ENCODE measurements at places on chromosomes 7 and 10. TPM values are rescaled to one million over a fixed set of nuclear protein-coding genes. Genes with fewer than 3 reads are reported as not detected.

Gene TCERG1L
- total RNA-seq: not detected

Gene PON3
- 5.5 TPM for total RNA-seq

Gene CALML3
- not detected for total RNA-seq

Gene PLPP4
- total RNA-seq: not detected

Gene TUBB8
- not detected for total RNA-seq

Gene IRF5
- 9.6 TPM for total RNA-seq

Gene HPS1
- 75.4 TPM for total RNA-seq

Gene GNA12
- total RNA-seq: 53.0 TPM

Gene NKX2-3
- not detected for total RNA-seq

Gene DNAJC12
- 4.1 TPM for total RNA-seq

Gene HABP2
- total RNA-seq: not detected

Gene NPY
- total RNA-seq: not detected

Gene TAS2R41
- total RNA-seq: 0.69 TPM

Gene CTAGE4
- total RNA-seq: not detected

Gene CTNNA3
- total RNA-seq: 8.9 TPM

Gene TMEM176A
- total RNA-seq: 30.7 TPM

Gene ZP3
- 1.5 TPM for total RNA-seq

Gene ANKRD1
- total RNA-seq: 0.30 TPM

Gene ALOX5
- 25.3 TPM for total RNA-seq

Gene TMEM196
- 0.29 TPM for total RNA-seq

Gene TCF7L2
- total RNA-seq: 57.8 TPM

Gene TMEM273
- total RNA-seq: 20.0 TPM

Gene NUTM2A
- 1.0 TPM for total RNA-seq

Gene CFTR
- 0.30 TPM for total RNA-seq

Gene TMEM72
- not detected for total RNA-seq

Gene SYT15
- 8.8 TPM for total RNA-seq

Gene CISD1
- 28.8 TPM for total RNA-seq

Gene DRGX
- total RNA-seq: not detected

Gene TMEM140
- 12.0 TPM for total RNA-seq

Gene ASB10
- total RNA-seq: not detected

Gene SAP25
- total RNA-seq: 7.5 TPM

Gene LGI1
- 5.1 TPM for total RNA-seq

Gene DNA2
- total RNA-seq: 3.9 TPM

Gene FKBP6
- not detected for total RNA-seq

Gene BAMBI
- 34.5 TPM for total RNA-seq

Gene IGFBP1
- not detected for total RNA-seq

Gene PLXDC2
- 155 TPM for total RNA-seq

Gene MEIG1
- not detected for total RNA-seq

Gene GPR37
- 0.99 TPM for total RNA-seq

Gene CREM
- total RNA-seq: 52.0 TPM

Gene FBH1
- total RNA-seq: 108 TPM

Gene GPR15LG
- not detected for total RNA-seq

Gene MYL10
- total RNA-seq: not detected

Gene C10orf62
- 0.29 TPM for total RNA-seq

Gene CALML5
- not detected for total RNA-seq

Gene FRMPD2
- total RNA-seq: not detected

Gene C10orf53
- total RNA-seq: not detected

Gene SEMA3E
- total RNA-seq: 35.0 TPM

Gene HYAL4
- total RNA-seq: not detected

Gene C10orf105
- total RNA-seq: 0.42 TPM

Gene SRI
- total RNA-seq: 109 TPM

Gene PRF1
- total RNA-seq: 3.2 TPM

Gene SMARCD3
- total RNA-seq: 84.4 TPM

Gene GSAP
- 10.2 TPM for total RNA-seq

Gene RAB19
- not detected for total RNA-seq

Gene RPS24
- 1,037 TPM for total RNA-seq

Gene PLEKHS1
- total RNA-seq: 0.21 TPM

Gene CHN2
- 7.6 TPM for total RNA-seq
